ENCODE measurements at places on chromosomes 4 and X.

GRCh38 chrX:3501833-3502535, 155.5 kb upstream of the MXRA5 start:
- DNase-seq = no peak

DNA sequence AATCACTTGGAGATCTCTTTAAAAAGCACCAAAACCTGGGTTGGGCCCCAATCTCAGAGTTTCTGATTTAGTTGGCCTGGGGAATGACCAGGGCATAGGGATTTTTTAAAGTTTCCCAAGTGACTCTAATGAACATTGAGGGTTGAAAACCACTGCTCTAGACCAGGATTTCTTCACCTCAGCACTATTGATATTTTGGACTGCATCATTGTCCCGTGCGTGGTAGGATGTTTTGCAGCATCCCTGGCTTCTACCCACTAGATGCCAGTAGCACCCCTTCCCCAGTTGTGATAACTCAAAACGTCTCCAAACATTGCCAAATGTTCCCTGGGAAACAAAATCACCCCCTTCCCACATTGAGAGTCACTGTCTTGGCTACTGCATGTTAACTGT, 61.8 kb downstream of the ATXN3L start:
- no peak for DNase-seq

DNA sequence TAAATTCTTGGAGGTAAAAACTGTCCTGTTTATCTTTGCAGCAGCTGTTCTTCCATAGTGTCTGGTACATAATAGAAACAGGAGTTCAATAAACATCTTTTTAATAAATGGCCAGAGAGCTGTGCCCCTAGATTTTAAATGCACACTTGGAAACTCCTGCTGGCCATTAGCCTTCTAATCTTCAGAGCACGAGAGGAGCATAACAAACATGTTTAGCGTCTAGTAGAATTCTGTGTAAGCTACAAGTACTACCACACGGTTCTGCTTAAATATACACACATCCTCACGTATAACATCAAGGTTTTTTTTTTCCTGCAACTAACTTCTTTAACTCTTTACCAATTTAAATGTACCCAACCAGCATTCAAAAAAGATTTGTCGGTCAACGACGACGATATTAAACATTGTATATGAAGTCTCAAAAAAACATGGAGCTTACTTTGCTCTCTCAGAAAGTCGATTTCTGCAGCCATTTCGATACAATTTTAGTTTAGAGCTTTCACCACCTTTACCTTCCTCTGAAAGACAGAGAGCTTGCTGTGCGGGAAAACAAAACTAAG, 628 bp downstream of the SCLT1 start:
- DNase-seq = no peak

GRCh38 chr4:19375136-19375804, 876.4 kb upstream of the SLIT2 start:
- DNase-seq = no peak

DNA sequence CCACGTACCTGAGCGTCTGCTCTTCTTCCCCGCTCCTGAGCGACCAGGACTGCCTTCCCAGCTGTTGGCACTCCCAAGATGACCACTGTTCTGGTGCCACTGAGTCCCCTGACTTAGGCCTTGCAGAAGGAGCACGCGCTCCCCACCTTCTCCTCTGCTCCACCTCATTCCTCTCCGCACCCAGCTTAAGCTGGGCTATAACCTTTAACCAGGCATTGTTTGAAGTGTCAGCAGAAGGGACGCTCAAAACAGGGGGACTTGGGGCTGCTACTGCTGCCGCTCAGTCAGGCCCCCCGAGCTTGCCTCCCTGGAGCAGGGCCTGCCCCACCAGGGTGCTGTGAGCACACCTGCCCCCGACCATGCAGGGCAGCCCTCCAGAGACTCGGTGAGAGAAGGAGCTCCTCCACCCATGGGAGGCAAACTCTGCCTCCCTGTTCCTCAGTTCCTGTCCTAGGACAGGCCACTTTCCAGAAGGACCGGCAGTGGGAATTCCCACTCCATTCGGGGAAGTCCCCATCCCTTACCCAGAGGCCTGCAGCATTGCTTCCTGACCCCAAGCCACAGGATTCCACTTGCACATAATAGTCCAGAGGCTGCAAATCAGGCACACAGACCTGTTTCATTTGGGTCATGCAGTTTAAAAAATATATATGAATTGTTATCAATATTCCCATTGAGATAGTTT, 99.7 kb upstream of the ENPP6 start:
- DNase-seq = no peak

DNA sequence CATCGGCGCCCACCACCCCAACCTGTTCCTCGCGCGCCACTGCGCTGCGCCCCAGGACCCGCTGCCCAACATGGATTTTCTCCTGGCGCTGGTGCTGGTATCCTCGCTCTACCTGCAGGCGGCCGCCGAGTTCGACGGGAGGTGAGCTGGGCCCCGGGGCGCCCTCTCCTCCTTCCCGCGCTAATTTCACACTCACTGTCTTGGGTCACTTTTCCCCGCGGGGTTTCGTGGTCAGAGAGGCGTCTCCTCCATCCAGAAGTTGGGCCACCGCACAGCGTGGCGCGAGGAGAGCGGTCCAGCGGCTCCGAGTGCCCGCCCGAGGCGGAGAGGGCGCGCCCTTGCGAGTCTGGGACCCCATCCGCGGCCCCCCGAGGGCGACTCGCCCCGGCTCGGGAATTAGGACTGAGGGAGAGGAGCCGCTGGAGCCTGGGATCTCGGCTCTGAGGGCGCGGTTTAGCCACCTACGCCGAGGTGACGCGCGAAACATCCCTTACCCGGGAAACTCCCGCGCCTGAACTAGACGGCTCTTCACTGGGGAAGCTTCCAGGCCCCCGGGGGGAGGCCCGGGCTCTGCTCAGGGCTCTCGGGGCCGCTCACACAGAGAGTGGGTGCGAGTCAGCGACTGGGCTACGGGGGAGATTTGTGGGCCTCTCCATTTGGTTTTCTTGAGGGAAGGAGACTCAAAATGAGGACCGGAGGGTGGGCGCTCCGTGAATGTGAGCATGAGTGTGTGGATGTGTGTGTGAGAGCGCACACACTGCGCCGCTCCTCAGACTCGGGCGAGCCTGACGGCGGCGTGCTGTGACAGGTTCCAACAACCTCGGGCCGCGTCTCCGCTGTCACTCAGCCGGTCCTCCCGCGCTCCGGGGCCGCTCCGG, 551 bp downstream of the NPNT start:
- DNase-seq = peak; percentile 29

GRCh38 chr4:62407534-62407933, 1207.4 kb downstream of the ADGRL3 start:
- DNase-seq = no peak

- DNase-seq = no peak
Observed at GRCh38 chrX:71917621-71918343, 7.1 kb downstream of the NHSL2 start.

GRCh38 chr4:163833669-163834068, 339.2 kb downstream of the TMA16 start:
- DNase-seq = no peak

- no peak for DNase-seq
Observed at GRCh38 chrX:52426810-52427209, 58.0 kb downstream of the XAGE2 start.

DNA sequence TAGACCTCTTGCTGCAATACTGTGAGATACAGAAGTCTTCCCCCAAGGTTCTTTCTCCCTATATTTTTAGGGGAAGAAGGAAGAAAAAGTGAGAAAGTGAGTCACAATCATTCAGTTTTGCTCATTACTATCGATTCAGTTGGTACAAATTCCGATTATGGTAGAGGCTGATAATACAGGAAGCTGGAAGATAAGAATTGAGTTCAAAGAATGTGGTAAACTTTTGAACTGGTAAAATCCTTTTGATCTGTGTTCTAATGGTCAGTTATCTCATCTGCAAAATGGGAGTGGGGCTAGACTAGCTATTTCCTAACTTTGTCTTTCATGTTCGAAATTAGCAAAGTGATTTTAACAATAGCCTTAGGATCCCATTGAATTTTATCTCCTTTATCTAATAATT, 101.4 kb upstream of the FAT1 start:
- DNase-seq = no peak

GRCh38 chrX:115030625-115031024, 13.2 kb upstream of the IL13RA2 start:
- DNase-seq = no peak

DNA sequence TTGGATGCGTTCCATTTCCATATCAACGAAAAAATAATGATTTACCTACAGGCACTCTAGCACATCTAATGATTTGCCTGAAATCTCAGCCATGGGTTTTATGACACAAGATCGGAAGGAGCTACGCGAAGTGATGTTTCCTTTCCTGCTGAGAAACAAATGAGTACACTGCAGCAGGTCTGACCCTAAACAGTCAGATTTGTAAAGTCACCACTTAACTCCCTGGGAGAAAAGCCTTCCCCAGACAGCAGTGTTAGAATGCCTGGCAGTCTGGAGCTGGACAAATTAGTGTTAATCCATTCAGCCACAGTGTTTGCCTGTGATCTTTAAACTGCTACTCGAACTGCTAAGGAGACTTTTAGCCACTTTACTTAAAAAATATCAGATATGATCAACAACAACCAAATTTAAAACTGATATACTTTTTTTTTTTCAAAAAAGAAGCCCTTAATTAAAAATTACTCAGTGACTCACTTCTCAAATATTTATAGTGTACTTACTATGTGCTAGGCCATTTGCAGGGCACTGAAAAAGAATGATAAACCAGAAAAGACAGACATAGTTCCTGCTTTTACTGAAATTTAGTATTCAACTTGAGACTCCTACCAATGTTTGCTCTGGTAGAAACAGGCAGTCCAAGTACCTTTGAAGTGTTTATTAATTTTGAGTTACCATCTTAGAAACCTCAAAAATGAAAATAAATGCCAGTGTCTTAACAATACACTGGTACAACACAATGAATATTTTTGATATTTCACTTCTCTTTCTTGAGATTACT, 104.5 kb downstream of the SHISA3 start:
- DNase-seq = no peak

DNA sequence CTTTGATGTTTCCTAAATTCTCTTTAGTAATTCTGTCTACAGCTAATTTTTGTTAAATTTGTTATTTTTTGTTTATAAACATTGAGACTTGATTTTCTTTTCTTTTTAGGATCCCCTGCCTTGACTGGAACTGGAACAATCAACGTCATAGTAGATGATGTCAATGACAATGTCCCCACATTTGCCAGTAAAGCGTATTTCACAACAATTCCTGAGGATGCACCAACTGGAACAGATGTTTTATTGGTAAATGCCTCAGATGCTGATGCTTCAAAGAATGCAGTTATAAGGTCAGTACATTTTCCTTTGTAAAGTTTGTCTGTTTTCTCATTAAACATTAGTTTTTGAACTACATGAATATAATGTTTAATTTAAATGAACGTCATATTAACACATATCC, 119.4 kb downstream of the FAT4 start:
- DNase-seq = no peak

DNA sequence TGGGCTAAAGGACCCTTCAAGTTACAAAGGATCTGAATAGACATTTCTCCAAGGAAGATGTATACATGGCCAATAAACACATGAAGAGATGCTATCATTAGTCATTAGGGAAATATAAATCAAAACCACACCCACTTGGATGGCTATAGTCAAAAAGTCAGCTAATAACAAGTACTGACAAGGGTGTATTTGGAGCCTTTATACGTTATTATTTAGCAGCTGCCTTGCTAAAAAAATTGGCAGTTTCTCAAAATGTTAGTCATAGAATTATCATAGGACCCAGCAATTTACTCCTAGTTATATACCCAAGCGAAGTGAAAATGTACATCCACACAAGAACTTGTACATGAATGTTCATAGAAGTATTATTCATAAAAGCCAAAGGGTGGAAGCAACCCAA, 112.7 kb upstream of the DUSP21 start:
- no peak for DNase-seq

DNA sequence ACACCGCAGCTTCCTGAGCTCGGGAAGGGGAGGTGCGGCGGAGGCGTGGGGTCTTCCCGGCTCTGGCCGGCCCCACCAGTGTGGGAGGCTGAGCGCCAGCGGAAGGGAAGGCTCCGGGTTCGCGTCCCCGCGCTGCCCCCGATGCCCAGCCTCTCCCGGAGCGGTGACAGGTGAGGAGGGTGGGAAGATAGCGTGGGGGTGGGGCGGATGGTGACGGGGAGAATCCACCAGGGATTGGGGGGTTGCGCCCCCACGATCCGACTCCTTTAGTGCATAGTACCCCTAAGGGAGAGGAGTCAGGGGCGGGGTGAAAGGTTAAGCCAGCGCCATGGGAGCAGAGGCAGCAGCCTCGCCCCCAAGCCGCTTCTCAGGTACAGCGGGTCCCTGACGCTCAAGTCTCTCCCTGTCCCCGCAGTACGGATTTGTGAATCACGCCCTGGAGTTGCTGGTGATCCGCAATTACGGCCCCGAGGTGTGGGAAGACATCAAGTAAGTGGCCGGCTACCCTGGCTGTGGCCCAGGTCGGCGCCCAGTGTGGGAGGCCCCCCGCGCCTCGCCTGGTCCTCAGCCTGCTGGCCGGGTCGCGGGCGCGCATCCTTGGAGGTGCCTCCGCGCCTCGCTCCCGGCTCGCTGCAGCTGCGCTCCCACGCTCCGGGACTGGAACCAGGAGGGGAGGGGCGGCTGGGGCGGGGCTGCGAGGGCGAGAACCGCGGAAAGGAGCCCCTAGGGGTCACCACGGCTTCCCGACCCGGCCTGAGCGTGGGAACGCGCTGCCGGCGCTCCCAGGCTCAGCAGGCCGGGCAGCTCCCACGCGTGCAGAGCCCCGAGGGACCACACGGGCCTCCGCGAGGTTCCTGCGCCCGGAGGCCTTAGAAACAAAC, 791 bp downstream of the GUCY1B1 start:
- peak; percentile 77 for DNase-seq

DNA sequence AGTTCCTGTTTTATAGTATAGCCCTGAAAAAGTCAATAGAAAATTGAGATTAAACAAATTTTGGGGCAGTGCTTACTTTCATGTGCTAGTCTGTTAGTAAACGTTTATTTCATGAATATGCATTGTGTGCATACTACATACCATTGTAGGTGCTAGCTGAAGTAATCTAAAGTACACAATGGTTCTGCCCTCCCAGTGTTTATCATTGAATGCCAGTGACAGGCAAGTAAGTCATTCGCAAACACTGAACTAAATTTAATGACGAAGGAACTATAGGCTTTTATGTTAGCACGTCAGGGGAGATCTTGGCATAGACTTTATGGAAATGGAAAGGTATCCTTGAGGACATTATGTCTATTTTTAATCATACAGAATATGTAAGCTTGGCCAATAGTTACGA, 426.9 kb upstream of the EPHA5 start:
- no peak for DNase-seq

GRCh38 chrX:120668357-120668756, 38.5 kb upstream of the C1GALT1C1 start:
- no peak for DNase-seq

DNA sequence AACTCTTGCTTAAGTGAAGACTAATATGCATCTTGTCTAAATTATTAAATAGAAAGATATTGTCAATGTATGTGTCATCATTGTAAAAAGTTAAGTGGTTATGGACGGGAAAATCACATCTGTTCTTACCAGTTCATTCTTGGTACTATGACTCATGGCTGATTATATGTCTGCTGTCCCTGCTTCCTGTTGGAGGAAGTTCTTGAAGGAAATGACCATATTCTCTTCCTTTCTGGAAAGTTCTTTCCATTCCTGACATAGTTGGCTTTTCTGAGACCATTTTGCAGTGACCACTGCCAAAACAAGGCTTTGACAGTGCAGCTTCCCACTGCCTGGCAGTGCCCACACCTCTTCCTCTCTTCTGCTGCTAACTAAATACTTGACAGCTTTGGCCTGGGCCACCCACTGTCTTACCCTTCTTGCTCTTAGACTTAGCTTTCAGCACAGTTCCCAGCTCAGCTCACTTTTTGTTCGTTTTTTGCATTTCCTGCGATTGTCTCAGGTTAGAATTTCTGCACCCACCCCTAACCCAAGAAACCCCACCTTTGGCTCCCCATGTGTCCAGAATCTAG, 13.2 kb upstream of the CLDN24 start:
- DNase-seq = no peak

- DNase-seq = no peak
Observed at GRCh38 chr4:88756149-88756548, 58.5 kb upstream of the NAP1L5 start.
